ENCODE measurements at places on chromosomes 1 and 21. TPM values are rescaled to one million over a fixed set of nuclear protein-coding genes. Genes with fewer than 3 reads are reported as not detected.

The LCA5L gene
- not detected for total RNA-seq

The INSRR gene
- total RNA-seq = 0.47 TPM

The GPR161 gene
- 0.16 TPM for total RNA-seq

The SPRR2E gene
- total RNA-seq = not detected

The TACSTD2 gene
- total RNA-seq = 0.68 TPM

The THEM4 gene
- 19.9 TPM for total RNA-seq
